ENCODE measurements at places on chromosomes 2 and 18.
A peak's percentile ranks its signal among the peaks of the same experiment; 100 is the strongest.

DNA sequence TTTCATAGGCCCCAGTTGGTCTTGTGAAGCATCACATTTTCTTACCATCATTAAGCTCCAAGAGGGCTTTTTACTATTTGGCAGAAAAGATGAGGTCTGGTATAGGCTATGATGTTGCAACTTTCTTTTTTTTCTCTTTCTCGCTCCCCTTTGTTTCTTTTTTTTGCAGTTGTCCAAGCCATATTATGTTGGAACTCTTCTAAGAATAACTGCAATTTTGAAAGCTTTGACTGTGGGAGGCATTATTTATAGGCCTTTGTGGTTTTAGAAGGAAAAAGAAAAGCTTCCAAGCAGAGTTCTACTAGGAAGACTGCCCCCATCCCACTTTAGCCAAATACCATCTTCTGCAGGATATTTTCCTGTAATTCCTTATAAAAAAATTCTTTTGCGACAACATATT is 571.6 kb downstream of the ARHGAP15 start:
- DNase-seq = no peak

DNA sequence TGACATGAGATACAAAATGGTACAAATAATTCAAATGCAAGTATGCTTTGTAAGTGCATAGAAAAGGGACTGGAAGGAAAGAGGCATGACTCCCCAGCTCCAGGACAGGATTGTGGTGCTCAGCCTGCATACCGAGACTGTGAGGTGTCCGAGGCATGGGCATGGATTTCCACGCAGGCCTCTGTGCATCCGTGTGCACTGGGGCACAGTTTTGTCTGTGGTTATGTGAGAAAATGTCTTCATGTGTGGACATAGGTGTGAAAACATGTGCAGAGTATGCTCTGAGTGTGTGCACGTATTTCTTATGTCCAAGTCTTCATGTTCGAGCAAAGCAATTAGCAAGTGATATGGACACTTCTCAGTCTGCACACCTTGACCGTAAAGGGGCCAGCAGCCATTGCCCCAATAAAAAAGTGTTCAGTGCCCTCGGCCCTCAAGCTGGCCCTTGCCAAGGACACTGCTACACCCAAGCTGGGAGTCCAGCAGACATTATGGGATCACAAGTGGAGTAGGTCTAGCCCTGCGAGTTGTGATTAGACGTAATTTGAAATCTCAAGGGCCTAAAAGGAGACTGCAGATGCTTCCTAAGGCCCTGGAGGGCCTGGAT is 120.7 kb downstream of the CYP26B1 start:
- DNase-seq = peak; percentile 23

DNA sequence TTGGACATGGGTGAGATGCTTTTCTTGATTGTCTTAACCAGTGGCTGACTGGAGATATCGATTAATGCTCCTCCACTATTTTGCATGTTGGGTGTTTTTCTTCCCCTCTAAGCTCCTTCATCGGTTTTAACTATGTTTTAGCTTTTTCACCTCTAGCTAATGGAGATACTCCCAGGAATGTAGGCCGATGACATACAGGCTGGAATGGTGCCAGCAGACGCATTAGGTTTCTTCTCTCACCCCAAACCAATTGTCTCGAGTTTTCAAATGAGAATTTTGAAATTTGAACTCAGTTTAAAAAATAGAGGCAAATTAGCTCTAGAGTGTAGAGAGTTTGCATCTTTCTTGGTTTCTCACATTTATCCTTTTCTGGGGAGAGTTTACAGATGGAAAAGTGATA is 247.6 kb downstream of the RPRM start:
- no peak for DNase-seq

DNA sequence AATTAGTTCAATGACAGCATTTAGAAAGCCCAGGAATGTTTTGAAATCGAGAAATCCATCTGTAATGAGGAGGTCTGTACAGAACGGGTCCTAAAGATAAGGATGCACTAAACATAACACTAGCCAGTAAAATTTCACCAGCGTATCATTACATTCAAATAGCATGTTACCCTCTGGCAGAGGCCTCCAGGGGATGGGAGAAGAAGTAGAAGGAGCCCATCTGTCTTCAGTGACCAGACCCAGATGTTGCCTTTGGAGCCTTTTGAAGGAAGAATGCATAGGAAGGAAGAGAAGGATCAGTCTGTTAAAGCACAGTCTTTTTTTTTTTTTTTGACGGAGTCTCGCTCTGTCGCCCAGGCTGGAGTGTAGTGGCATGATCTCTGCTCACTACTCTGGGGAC is 86.1 kb upstream of the BCL2L11 start:
- DNase-seq = no peak

DNA sequence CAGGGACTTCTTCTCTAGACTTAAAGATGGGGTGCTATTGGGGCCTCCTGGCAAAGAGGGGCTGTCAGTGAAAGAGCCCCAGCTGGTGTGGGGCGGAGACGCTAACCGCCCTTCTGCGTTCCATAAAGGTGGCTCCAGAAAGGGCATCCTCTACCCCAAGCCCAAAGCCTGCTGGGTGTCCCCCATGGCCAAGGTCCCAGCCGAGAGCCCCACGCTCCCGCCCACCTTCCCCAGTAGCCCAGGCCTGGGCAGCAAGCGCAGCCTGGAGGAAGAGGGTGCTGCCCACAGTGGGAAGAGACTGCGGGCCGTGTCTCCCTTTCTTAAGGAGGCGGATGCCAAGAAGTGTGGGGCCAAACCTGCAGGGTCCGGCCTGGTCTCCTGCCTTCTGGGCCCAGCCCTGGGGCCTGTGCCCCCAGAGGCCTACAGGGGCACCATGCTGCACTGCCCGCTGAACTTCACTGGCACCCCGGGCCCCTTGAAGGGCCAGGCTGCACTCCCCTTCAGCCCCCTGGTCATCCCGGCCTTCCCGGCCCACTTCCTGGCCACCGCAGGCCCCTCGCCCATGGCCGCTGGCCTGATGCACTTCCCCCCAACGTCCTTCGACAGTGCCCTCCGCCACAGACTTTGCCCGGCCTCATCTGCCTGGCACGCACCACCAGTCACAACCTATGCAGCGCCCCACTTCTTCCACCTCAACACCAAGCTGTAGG is 15.2 kb downstream of the ARID5A start:
- DNase-seq = peak; percentile 60

- DNase-seq = peak; percentile 25
Measured at GRCh38 chr18:13638719-13639595, 87.4 kb downstream of the FAM210A start.

DNA sequence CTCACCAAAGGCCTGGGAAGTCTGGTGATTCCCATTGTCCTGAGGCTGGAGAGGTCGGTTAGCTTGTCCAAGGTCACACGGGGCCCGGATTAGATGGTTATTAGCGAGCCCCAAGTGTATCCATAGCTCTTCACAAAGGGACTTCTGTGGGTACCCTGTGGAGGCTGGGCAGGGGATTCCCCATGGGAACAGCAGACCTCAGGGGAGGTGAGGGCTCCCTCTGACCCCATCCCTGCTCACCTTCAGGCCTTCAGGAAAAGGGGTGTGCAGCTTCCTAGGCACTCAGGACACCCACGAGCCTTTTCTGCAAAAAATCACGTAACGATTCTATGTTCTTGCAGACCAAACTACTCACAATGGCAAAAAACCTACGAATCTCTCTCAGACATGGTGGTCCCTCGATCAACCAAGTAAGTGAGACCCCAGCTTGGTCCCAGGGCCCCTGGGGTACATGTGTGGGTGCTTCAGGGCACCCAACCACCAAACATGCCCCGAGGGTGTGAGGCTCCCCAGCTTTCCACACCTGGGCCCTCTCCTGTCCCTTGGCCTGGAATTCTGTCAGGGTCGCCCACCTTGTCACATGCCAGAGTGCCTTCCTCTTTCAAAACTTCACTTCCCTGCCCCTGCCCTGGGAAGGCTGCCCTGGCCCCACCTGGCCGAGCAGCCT is 40.3 kb downstream of the PDIA6 start:
- no peak for DNase-seq

GRCh38 chr2:209696836-209697711 is 74.6 kb upstream of the UNC80 start:
- no peak for DNase-seq

- DNase-seq = no peak
Measured at GRCh38 chr18:25898965-25899364, 191.4 kb downstream of the SS18 start.

GRCh38 chr2:112683550-112684414 is 37.0 kb upstream of the NT5DC4 start:
- no peak for DNase-seq

GRCh38 chr2:100238471-100238870 is 83.8 kb downstream of the LONRF2 start:
- DNase-seq = no peak

- DNase-seq = no peak
Measured at GRCh38 chr2:70887208-70887549, 48.5 kb upstream of the ATP6V1B1 start.

GRCh38 chr18:13026583-13027270 is 35.6 kb downstream of the CEP192 start:
- no peak for DNase-seq

- DNase-seq = no peak
Measured at GRCh38 chr2:74768401-74768914, 65.5 kb upstream of the HK2 start.

GRCh38 chr2:13353083-13353482 is 636.3 kb downstream of the TRIB2 start:
- no peak for DNase-seq

- DNase-seq = no peak
Measured at GRCh38 chr2:129862668-129863067, 116.8 kb upstream of the RAB6C start.

GRCh38 chr2:62662554-62662953 is 43.0 kb upstream of the EHBP1 start:
- DNase-seq = no peak

- no peak for DNase-seq
Measured at GRCh38 chr2:39608686-39609441, 56.9 kb upstream of the TMEM178A start.

GRCh38 chr2:234677758-234678538 is 181.1 kb upstream of the ARL4C start:
- no peak for DNase-seq
